Activated CD8-positive, alpha-beta memory T cell treated with anti-CD3 and anti-CD28 coated beads, Interleukin-2, amount 50 U/mL, for 4 hours (primary cell): ENCODE measurements at places on chromosomes 4 and X.
A peak's percentile ranks its signal among the peaks of the same experiment; 100 is the strongest.

- no peak for DNase-seq
Observed at GRCh38 chr4:105556206-105556605, 3.8 kb downstream of the ARHGEF38 start.

GRCh38 chrX:24257011-24257410, 56.9 kb downstream of the SUPT20HL2 start:
- no peak for DNase-seq

DNA sequence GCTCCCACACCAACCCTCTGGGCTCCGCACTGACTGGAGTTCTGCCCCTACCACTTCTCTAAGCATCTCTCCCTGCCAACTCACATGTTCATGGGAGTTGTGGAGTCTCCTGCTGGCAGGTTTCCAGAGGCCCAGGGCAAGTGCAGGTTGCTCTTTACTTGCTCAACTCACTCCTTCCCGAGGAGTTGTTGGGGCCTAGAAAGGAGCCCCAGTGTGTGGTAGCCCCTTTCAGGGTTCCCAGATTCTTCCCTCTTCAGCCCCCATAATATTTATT, 52.5 kb downstream of the POF1B start:
- DNase-seq = no peak

DNA sequence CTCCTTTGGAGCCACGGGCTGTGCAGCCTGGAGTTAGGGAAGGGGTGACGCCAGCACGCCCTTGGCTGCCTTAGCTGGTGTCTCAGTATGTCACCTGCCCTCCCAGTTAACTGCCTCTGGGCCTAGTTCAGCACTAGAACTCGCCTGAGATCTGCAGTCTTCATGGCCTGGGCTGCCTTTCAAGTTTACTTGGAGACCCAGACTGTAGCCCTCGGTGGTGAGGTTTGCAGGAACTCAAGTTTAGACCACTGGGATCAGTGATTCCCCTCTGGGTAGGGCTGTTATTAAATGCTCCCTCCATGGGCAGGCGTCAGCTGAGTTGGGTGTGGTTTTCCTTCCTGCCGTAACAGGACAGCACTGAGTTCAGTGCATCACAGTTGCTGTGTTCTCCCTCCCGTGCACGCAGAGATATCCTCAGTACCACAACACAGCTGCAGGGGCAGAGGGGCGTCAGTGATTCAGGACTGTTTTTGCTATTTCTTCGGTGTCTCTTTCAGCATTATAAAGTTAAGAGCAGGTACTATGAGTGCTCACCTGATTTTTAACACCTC, 30.5 kb downstream of the PLAC8 start:
- DNase-seq = peak; percentile 24

GRCh38 chr4:188941524-188942119, 802.4 kb downstream of the TRIML1 start:
- DNase-seq = no peak

- no peak for DNase-seq
Observed at GRCh38 chr4:149168645-149169044, 647.0 kb downstream of the IQCM start.

GRCh38 chr4:3857269-3857926, 91.2 kb downstream of the ADRA2C start:
- no peak for DNase-seq

- DNase-seq = no peak
Observed at GRCh38 chr4:84032372-84032771, 466.7 kb downstream of the NKX6-1 start.

- no peak for DNase-seq
Observed at GRCh38 chr4:14524276-14524675, 478.0 kb upstream of the CPEB2 start.

DNA sequence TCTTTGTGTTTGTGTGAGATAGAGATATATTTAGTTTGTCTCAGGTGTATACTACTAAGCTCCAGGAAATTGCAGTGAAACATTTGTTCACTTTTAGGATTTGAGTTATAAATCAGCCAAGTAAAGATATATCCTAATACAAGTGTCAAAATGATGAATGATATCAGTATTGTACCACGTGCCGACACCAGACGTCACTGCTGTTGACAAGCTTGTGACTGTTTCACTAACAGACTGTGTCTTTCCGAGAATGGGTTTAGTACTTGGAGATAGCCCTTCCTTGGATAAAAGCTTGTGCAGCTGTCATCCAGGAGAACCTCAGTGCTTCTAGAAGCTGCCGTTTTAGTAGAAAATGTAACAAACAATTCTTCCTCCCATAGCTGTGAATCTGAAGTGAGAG, 343.3 kb downstream of the FBXO8 start:
- no peak for DNase-seq

- no peak for DNase-seq
Observed at GRCh38 chrX:106802063-106802387, 448 bp upstream of the TBC1D8B start.

- DNase-seq = no peak
Observed at GRCh38 chrX:29071525-29072320, 484.5 kb downstream of the IL1RAPL1 start.

- DNase-seq = no peak
Observed at GRCh38 chr4:110137829-110138228, 60.6 kb downstream of the ELOVL6 start.

- no peak for DNase-seq
Observed at GRCh38 chr4:1927675-1928074, 56.5 kb downstream of the NSD2 start.

DNA sequence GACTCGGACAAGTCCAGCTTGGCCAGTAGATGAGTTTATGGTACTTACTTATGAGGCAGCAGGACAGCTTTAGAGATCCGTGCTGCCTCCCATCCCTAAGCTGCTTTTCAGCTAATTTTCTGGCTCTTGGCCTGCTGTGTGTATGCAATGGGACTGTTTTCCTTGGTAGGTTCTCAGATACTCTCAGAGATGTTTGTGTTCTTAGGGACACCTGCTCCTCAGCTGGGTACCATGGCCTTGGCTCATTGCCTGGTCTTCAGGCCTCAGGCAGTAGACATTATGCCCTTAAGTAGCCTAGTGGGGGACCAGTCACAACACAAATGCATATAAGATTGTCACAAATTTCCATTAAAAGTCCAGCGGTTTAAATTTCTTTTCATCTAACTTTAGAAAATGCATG, 688.0 kb downstream of the PCDH7 start:
- no peak for DNase-seq

DNA sequence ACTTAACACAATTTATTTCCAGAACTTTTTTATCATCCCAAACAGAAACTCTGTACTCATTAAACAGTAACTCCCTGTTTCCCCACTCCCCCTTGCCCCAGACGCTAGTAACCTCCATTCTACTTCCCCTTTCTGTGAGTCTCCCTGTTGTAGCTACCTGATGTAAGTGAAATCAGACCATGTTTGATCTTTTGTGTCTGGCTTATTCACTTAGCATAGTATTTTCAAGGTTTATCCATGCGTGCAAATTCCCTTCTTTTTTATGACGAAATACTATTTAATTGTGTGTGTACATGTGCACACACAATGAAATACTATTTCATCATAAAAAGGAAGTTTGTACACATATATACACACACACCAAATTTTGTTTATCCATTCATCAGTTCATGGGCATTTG, 5.2 kb downstream of the PKD2 start:
- DNase-seq = no peak

GRCh38 chr4:55947254-55947882, 1.4 kb upstream of the CEP135 start:
- no peak for DNase-seq

- DNase-seq = no peak
Observed at GRCh38 chr4:76208005-76208765, 5.4 kb downstream of the SCARB2 start.

DNA sequence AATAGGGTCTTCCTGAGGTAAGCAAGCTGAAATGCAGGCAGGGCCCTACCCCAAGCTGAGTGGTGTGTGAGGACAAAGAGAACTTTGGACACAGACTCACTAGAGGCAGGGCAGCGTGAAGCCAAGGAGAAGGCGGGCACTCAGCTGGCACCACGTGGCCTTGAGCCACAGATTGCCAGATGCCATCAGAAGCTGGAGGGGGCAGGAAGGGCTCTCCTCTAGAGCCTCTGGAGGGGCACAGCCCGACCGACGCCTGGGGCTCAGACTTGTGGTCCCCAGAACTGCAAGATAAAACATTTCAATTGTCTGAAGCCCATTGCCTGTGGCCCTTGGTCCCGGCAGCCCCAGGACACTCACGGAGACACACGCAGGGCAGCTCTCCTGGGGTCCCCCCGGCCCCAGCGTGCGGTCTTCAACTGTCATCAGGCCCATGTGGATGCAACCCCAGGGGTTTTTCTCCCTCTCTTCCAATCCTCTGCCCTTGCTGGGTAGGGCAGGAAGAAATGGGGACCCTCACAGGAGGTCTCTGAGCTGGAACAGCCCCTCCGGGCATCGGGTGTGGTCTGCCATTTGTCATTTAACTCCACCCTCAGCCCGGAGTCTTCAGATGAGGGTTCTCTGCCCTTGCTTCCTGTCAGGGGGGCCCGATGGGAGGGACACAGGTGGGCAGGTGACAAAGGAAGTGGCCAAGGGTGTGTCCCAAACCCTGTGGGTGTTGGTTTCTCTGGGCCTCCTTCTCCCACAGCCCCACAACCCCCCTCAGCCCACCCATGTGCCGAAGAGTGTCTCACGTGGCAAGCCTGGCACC, 22.2 kb downstream of the HMX1 start:
- DNase-seq = peak; percentile 6

GRCh38 chr4:34105311-34105710, 2139.0 kb downstream of the ARAP2 start:
- DNase-seq = no peak

GRCh38 chrX:115499112-115499805, 61.7 kb upstream of the PLS3 start:
- DNase-seq = no peak

DNA sequence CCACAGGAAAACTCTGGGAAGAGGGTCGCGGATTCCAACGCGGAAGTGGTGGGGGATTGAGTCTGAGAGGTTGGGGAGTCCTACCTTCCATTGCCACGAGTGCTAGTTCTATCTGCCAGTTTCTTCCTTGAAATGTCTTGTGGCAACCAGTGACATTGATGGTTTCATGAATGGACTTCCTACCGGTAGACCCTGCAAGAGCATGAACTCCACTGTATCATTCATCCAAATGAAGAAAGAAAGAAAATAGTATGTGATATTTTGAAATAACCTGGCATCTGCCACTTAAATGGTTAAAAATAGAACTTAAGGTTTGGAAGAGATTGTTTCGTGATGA, 1.1 kb upstream of the SLC10A7 start:
- no peak for DNase-seq

- no peak for DNase-seq
Observed at GRCh38 chr4:112201915-112202505, 29.6 kb upstream of the AP1AR start.

DNA sequence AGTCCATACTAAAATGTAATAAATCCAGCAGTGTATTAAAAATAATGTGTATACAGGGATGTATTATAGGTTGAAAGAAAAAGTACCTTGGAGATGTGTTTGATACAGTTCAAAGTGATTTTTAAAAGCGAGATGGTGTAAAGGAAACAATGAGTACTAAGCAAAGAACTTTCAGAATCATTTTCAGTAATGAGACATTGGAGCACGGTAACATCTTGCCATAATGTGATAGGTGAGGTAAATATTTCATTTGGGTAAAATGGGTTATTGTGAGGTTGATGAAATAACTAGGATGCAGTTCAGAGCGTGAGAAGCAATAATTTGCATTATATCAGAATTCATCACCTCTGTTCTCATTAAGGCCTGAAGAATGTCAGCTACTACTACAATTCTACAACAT, 25.9 kb downstream of the EIF2S3 start:
- no peak for DNase-seq

DNA sequence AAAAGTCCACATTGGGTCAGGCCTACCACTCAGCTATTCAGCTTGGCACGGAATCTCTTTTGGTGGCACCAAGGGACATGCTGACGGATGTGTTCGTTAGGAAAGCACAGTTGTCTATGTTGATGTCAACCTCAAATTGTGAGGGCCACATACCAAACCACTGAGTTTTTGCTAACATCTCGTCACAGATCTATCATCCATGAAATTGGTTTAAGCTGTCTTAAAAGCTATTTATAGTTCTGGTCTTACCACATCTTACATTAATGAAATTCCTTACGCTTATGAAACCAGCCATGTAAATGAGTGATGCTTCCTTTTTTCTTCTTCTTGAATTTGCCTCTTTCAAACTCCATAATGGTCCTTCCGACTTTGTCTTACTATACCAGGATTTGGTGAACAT, 101.5 kb downstream of the MGST2 start:
- no peak for DNase-seq

GRCh38 chr4:101621120-101621519, 169.4 kb upstream of the BANK1 start:
- DNase-seq = no peak

DNA sequence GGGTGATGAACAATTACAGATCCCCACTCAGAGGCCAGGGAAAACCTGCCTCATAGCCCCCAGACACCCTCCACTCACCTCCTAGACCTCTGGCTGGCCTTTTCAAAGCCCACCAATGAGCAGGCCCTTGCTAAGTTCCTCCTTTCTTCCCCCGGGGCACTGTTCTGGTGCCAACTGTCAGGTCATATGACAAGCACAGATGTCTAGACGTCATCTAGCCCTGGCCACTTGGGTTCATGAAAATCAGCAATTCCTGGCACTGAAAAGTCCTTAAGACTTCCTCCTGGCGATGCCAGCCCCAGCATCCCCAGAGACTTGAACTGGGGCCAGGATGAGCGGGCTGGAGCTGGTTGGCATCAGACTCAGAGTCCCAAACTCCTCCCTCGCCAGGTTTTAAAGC, 115.6 kb upstream of the NALF2 start:
- DNase-seq = no peak

- no peak for DNase-seq
Observed at GRCh38 chr4:74006009-74006476, 7.6 kb upstream of the CXCL5 start.

GRCh38 chr4:121411151-121411744, 30.4 kb upstream of the QRFPR start:
- no peak for DNase-seq

DNA sequence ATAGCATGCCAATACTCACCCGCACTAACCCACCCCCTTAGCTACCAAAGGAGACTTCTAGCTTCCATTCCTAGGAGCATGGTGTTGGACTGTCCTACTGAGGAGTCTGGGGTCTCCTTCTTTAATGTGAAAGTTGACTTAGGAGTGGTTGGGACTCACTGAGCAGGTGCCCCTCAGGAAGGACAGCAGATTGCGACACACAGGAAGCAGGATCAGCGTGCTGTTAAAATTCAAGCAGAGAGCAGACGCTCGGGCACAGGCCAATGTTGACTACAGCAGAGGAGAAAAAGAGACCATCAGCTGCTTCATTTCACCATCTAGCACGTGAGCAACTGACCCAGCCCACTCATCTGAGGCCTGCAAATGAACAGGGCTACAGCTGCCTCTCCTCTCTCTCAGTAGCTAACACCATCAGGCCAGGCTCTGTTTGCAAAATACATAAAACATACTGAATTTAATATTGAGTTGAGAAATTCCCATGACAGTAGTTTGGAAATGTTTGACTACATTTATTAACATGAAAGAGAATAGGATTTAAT, 10.8 kb downstream of the NOX1 start:
- DNase-seq = no peak

DNA sequence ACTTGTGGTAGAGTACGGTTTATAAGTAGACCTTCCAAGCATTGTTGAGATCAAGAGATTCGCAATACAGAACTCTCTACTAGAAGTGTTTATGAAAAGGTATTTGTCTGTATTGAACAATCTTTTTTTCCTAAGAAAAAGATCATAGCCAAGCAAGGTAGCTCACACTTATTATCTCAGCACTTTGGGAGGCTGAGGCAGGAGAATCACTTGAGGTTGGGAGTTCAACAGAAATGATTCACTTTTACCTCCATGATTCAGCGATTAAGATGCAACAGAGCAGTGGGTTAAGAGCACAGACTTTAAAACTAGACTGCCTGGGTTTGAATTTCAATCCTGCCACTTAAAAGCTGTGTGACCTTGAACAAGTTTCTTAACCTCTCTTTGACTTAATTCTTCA, 74.3 kb downstream of the TMEM156 start:
- no peak for DNase-seq
